T-cell (primary cell): ENCODE measurements at places on chromosomes 2 and 18.

GRCh38 chr2:68936427-68936826 is 16.3 kb downstream of the GKN2 start:
- DNase-seq, result no peak

GRCh38 chr18:5197032-5197434 is at the start of gene AKAIN1:
AKAIN1 (minus strand) TSS chr18:5197257; CDS start chr18:5197053, 204 bp downstream.
- DNase-seq, result no peak

- no peak for DNase-seq
These were observed 42.1 kb upstream of the FAM124B start for GRCh38 chr2:224444021-224444420.

DNA sequence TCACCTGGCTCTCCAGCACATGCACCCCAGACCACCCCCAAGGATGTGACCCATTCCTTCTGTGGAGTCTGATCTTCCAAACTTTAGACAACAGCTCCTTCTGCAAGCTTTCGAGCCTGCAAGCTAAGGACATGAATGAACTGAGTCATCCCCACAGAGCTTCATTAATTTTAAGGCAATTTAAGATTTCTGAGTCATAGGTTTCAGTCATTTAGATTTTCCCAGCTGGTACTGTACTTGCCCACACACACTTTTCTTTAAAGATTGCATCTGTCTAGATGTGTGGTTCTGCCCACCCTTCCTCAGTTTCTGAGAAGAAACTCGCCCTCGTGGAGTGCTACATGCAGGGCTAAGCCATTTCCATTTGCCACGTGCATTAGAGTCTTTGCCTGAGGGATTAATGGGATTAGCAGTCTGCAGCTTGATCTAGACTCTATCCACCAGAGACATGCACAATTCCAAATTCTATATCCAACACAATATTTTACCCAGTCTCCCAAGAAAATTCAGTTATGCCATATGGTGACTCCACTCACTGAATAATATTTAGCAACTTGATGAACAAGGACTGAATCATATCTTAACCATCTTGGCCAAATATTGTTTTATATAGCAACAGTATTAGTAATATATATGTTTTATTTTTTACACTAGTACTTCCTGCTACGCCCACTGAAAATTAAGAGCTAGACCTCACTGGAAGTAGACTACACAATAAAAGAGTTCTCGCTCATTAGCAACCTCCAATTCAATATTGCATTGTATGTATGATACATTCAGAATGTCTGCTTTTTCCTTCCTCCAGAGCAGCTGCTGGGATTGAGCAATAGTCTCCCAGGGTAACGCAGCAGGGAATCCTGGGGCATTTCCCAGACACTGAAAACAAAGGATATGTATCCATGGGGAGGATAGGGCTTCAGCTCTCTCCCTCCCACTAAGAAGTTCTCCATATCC is 14.3 kb upstream of the TRIB2 start:
- DNase-seq, result no peak

GRCh38 chr2:28400419-28400818 is 7.8 kb downstream of the FOSL2 start:
- DNase-seq, result no peak

GRCh38 chr2:62800618-62801017 is 95.1 kb downstream of the EHBP1 start:
- no peak for DNase-seq

GRCh38 chr2:54701029-54701428 is 22.4 kb upstream of the EML6 start:
- DNase-seq, result no peak

DNA sequence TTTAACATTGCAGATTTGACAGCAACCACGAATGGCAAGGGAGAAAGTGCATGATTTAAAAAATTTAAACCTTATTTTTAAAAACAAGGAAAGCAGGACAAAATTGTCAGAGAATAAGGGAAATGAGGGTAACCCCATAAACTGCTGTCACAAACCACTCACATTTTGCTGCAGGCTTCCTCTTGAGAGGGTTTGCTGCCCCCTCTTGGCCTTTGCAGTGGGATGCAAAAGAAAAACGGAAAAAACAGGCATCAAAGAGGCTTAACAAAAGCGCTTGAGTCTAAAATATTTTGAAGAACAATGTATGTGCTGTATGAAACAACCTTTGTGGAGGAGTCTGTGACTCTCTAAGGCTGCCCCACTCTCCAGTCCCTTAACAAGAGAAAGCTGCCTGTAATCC is 91.6 kb downstream of the TMX3 start:
- DNase-seq, result peak; percentile 1

DNA sequence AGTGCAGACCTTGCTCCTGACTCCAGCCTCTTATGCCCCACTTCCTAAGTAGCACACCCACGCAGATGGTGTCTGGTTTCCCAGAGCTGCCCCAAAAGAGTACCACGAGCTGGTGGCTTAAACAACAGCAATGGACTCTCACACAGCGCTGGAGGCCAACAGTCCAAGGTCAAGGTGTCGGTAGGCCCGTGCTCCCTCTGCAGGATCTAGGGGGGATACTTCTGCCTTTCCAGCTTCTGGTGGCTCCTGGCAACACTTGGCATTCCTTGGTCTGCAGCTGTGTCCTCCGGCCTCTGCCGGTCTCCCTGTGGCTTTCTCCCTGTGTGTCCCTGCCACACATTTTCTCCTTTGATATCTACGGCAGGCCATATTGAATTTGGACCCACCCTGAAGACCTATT is 99.0 kb downstream of the TSHZ1 start:
- no peak for DNase-seq

DNA sequence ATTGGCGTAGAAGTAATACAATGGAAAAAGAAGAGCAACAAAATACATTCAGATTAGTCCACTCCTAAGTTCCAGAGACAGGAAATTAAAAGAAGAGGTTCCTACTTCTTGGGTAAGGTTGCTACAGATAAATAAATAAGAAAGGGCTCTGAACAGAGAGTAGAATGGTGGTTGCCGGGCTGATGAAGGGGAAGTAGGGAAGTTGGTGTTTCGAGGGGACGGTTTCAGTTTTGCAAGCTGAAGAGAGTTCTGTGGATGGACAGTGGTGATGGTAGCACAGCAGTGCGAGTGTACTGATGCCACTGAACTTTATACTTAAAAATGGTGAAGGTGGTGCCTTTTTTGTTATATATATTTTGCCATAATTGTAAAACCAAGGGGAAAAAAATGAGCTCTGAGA is 48.2 kb downstream of the CABYR start:
- no peak for DNase-seq

GRCh38 chr2:61693744-61694143 is 155.6 kb upstream of the XPO1 start:
- DNase-seq, result no peak

DNA sequence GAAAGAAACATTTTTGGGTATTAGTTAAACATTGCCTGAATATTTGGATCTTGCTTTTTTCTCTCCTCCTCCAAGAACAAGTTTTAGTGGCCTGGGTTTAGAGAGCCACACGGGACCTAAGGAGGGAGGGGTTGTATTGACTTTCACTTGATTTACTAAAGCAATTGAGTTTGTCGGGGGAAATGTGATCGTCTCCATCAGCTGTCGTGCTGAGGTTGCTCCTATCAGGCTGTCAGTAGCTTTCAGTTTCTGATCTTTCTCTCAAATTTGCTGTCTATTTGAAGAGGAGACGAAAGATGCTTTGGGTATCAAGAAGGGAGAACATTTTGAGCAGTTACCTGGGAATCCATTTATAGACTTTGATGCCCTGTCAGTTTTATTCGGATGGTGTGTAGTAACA is 106.0 kb downstream of the SETBP1 start:
- DNase-seq, result no peak

- no peak for DNase-seq
These were observed 23.0 kb upstream of the LYPD6B start for GRCh38 chr2:149015501-149015900.

DNA sequence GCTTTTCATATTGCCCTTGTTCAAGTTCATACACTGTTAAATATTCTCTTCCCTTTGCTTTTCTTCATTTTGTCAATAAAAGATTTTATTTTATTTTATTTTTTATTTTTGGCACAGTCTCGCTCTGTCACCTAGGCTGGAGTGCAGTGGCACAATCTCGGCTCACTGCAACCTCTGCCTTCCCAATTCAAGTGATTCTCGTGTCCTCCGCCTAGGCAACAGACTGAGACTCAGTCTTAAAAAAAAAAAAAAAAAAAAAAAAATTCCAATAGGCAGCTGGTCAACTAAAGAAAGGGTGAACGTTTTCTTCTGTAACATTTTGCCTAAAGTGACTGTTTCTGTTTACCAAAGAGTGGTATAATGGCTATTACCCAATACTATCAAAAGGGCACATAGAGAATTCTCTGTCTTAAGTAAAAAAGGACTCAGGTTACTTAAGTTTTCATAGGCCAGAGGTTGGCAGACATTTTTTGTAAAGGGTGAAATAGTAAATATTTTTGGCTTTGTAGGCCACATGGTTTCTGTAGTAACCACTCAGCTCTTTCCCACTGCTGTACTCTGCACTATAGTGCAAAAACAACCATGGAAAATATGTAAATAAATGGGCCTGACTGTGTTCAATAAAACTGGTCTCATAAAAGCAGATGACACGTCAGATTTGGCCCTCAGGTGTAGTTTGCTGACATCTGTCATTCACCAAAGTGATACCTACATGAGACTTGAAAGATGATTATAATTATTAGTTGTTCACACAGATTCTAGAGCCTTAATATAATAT is 113.4 kb downstream of the MIB1 start:
- DNase-seq, result no peak

- DNase-seq, result no peak
These were observed 364.4 kb upstream of the GCFC2 start for GRCh38 chr2:76075126-76075525.

- DNase-seq, result no peak
These were observed 27.7 kb upstream of the KDM3A start for GRCh38 chr2:86413296-86414094.
